ENCODE measurements at places on chromosomes 7 and 10. TPM values are rescaled to one million over a fixed set of nuclear protein-coding genes. Genes with fewer than 3 reads are reported as not detected.

DNA sequence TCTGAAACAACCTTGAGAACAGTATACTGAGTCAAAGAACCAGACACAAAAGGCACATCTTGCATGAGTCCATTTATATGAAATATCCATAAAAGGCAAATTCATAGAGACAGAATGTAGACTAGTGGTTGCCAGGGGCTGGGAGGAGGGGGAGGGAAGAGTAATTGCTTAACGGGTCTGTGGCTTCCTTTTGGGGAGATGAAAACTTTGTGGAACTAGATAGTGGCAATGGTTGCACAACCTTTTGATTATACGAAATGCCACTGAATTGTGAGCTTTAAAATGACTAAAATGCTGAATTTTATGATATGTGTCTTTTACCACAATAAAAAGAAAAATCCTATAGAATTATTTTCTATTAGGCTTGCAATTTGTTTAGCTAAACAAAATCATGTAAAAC, 16.8 kb downstream of the ADRB1 start:
- peaks cover 20% of the 10 kb centered on the region for H3K4me1 ChIP-seq
- no peak for DNase-seq
- H3K36me3 ChIP-seq = no peaks in the 10 kb centered on the region
- H3K27me3 ChIP-seq = peaks cover 42% of the 10 kb centered on the region
- no peak overlapping the region for H3K4me3 ChIP-seq

GRCh38 chr7:101420436-101420835, 57.8 kb downstream of the COL26A1 start:
- no peak overlapping the region for H3K4me3 ChIP-seq
- no peak overlapping the region for H3K27ac ChIP-seq
- DNase-seq = no peak
- H3K27me3 ChIP-seq = peaks cover 4% of the 10 kb centered on the region

DNA sequence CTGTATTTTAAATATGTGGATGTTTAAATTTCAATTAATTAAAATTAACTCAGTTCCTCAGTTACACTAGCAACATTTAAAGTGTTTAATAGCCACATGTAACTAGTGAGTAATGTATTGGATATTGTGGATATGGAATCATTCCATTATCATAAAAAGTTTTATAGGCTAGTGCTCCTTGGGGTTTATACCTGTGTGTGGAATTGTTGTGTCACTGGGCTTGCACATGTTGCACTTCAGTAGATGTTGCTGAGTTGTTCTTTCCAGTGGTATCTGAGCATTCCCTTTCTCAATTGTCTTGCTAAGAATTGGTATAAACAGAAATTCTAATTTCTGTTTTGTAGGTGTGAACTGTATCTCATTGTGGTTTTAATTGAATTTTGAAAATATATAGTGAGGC, 113.0 kb downstream of the ADK start:
- H3K27ac ChIP-seq = no peak overlapping the region
- H3K27me3 ChIP-seq = no peaks in the 10 kb centered on the region
- peaks cover 3% of the 10 kb centered on the region for H3K36me3 ChIP-seq

The TMEM273 gene
- 12.5 TPM for total RNA-seq

The HTR5A gene
- not detected for total RNA-seq

Measured in activated CD4-positive, alpha-beta T cell treated with anti-CD3 and anti-CD28 coated beads, Interleukin-2, amount 10 ng/mL, durations not matched to agents 7 days and 5 days (primary cell).